Activated CD8-positive, alpha-beta memory T cell treated with anti-CD3 and anti-CD28 coated beads, Interleukin-2, amount 50 U/mL, for 48 hours (primary cell): ENCODE measurements at places on chromosomes 7 and 10.

- DNase-seq: no peak
These were observed 94.1 kb downstream of the LRRN3 start for GRCh38 chr7:111184987-111185386.

- no peak for DNase-seq
These were observed 117.4 kb downstream of the CABCOCO1 start for GRCh38 chr10:61779950-61780659.

DNA sequence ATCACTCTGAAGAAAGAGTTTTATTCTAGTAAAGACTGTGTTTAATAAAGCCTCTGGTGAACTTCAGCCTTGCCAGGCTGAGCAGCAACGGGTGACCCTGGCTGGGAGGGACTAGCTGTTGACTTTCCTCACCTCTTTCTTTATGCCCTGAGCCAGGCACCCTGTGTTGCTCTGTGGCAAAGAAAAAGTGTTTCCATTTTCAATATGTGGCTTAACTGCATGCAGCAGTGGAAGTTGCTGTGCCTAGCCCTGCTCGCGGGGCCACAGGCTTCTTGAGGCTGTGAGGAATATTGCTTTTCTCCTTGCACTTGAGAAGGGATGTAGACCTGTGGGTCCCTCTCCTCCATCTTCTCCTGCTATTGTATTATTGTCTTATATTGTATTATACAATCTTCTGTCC is 67.0 kb downstream of the CXCL12 start:
- no peak for DNase-seq

DNA sequence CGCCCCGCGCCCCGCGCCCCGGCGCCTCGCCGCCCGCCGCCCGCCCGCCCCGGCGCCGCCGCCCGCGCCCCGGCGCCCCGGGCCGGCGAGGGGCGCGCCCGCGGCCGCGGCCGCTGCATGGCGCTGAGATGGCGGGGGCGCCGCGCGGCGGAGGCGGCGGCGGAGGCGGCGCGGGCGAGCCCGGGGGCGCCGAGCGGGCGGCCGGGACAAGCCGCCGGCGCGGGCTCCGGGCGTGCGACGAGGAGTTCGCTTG is 174 bp downstream of the ADCY1 start:
- DNase-seq: no peak

DNA sequence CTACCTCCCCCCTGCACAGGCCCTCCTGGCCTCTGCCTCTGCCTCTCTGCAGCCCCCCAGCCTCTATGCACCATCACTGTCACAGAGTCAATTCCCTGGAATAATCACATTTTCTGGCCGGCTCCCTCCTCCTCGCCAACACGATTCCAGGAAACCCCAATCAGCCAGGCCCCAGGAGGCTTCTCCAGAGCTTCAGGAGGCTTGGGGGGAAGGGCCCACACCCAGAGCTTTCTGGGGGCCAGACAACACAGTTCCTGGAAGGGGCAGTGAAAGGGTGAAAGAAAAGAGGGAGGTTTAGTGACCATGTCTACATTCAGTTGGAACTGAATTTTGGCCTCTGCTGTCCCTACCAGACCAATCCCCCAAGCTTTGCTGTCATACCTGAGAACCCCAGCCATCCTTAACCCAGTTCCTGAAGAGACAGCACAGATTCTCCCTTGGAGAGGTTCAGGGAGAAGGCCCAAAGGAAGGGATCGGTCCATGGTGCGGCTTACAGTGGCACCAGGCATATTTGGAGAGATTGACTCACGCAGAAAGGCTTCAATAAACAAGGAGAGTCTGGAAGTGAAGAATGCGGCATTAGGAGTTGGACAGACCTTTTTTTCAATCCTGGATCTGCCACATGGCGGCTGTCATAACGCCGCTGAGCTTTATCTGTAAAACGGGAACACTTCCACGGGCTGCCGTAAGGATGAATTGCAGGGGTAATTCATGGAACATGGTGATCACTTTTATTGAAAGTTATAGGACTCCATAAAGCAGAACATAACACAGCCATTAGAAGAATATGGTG is 89.0 kb downstream of the NEURL1 start:
- no peak for DNase-seq
